NAMALWA (cell line): ENCODE measurements at places on chromosomes 4 and X.

- DNase-seq, result no peak
Observed at GRCh38 chr4:167114416-167114971, 119.8 kb downstream of the SPOCK3 start.

DNA sequence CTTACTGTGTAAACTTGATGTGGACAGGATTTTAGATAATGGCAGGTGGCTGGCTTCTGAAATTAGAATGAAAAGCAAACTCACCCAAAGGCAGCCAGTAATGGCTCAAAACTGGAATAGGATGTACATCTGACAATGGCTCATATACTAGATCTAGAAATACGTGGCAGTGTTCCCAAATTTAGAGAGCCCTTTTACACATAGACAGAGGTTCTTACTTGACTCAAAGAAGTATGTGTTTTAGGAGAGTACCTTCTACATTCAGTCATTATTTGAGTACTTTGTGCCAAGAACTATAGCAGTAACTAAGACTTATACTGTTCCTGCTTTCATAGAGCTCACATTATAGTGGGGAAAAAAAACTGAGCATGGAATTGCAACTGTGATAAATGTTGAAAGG lies 48.0 kb downstream of the UBE2K start:
- no peak for DNase-seq

DNA sequence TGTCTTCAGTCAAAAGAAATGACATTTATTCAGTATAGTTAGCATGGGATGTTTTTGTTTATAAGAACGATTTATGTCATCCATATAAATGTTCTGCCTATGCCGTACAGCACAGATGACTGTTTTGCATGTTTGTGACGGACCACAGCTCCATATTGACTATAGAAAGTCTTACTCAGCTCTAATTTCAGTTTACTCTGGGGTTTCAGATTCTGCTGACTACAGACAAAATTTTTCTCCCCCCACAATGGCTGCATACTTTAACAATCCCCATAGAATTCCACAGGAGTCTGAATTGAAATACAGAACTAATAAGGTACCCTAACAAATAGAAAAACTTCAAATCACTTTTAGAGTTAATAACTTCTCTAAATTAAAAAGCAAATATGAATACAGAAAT lies 191.0 kb downstream of the SCFD2 start:
- DNase-seq, result no peak

- DNase-seq, result peak; percentile 64
Observed at GRCh38 chrX:132292793-132293192, 73.5 kb upstream of the RAP2C start.

DNA sequence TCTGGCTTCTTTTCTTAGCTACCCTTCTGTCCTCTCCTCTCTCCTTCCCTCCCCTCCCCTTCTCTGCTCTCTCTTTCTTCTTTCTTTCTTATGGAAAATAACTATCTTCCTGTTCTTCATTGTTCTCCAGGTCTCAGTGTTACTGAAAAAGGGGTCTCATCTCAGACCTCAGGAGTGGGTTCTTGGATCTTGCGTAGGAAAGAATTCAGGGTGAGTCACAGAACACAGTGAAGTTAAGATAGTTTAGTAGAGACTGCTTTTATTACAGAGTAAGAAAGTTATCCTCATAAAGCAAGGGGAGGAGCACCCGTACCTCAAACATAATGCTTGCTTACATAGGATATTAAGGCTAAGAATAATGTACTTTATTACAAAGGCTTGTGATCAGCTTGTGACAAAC lies 31.8 kb upstream of the CWH43 start:
- no peak for DNase-seq

DNA sequence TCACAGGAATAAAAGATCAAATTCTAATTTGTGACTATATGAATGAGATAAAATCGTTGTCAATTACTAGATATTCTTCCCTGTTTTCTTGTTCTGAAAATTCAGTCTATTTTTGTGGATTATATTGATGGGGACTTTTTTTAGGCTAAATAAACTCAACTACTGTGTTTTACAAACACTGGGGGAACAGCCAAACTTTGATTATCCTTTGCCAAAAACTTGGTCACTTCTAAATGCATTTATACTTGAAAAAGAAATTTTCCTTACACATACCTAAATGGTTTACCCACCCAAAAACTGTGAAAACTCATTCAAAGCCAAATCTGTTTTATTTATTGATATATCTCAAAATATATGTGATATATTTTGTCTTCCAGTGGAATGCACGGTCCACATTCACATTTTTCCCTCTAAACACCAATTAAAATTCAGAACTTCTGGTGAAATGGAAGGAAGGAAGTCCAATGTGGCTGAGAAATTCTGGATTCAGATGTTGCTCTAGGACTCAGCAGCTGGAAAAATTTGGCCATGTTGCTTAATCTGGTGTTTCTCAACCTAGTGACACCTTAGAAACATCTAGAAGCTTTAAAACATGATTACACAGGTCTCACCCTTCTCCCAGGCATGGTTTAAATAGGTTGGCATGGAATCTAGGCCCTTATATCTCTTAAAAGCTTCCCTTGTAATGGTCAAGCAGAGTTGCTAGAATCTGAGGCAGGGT lies 28.6 kb upstream of the ARHGAP24 start:
- no peak for DNase-seq

DNA sequence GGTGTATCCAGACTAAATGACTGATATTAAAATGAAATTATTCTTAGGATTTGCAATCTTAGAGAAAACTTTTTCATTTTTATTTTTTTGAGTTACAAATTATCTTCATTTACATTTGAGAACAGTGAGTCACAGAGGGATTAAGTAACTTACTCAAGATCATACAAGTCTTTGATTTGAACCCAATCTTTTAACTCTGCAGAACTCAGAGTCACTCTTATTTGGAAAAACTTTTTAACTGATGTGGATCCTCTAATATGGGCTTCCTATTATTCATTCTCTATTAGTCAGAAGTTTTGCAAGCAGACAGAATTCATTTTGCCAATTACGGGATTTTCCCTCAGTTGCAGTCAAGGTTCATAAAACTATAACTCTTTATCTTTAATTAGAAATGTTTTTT lies 20.1 kb downstream of the HPRT1 start:
- no peak for DNase-seq

GRCh38 chr4:187064033-187064432 lies 340.4 kb upstream of the FAT1 start:
- no peak for DNase-seq

DNA sequence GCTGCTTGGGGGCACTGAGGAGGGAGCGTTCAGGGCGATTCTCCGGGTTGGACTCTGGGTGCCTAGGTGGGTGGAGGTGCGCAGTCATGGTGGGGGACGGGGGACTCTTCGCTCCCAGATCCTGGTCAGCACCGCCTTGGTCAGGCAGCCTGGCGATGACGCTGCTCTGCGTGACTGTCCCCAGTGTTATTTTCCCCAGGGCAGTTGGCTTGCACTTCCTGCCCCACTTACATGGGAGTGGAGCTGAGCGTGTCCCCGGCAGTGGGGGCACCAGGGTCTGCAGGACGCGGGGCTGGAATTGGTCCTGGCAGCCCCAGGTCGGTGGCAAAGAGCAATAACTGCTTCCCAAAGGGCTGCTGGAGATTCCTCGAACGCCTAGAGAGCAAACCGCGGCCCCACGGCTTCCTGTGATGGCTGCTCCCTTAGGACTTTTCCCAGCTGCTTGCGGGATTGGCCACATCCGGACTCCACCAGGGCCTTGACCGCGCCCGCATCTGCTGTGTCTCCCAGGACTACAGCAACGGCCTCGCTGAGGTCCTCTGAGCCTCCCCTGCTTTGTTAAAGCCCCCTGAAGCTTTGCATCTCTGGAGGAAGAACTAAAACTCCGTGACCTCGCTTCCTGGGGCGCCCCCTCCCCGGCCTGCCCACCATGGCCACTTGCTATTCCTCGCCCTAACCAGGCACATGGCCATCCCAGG lies 35.3 kb upstream of the GPR78 start:
- no peak for DNase-seq

GRCh38 chr4:101155368-101155767 lies 192.0 kb downstream of the PPP3CA start:
- no peak for DNase-seq

- peak; percentile 48 for DNase-seq
Observed at GRCh38 chrX:104195489-104196084, 29.3 kb downstream of the FAM199X start.

GRCh38 chr4:71648448-71648847 lies 135.4 kb downstream of the GC start:
- no peak for DNase-seq
